ENCODE measurements at places on chromosomes 2 and 18.

GRCh38 chr2:3396920-3397559, 17.5 kb downstream of the TRAPPC12 start:
- no peak for DNase-seq

GRCh38 chr2:134466141-134466540, 212.3 kb downstream of the MGAT5 start:
- DNase-seq, result peak; percentile 81

DNA sequence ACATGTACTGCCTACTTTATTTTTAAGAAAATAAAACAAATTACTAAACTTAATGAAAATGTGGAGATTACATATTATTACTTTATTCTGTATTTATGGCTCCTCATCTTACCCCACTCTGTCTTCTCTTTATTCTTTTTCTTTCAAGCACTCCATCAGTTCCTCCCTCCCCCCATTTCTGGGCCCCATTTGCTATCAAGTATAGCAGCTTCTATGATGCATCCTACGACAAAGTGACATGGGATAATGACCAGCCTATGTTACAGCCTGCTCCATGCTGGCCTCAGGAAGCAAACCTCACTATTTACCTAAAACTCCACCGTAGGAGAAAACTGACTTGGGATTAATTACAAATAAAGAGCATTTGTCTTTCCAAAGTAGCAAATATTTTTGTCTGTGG, 58.8 kb downstream of the RND3 start:
- no peak for DNase-seq

DNA sequence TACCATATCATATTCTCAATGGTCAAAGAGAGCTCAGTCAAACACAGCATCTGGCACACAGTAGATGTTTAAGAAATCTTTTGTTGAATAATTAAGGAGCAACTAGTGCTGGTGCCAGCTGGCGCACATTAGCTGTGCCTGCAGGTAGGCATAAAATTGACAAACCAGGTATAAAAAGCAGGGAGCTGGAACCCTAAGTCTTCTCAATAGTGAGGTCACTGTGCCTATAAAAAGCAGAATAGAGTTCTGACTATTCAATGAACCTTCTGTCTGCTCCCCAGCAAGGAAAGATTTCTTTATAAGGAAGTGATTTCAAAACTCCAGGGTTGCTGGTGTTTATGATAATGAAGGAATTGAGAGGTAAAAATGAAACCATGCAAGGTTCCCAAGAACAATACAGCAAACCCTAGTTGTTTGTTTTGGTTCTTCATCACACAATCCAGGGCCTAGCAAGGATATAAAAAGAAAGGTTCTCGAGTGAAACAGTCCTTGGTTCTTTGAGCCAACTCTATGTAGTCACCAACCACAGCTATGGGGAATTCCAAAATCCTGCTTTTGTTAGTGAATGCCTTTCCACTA, 76.1 kb downstream of the THADA start:
- DNase-seq, result peak; percentile 6

- DNase-seq, result peak; percentile 24
These were observed at the start of gene MAPK4 for GRCh38 chr18:50559752-50560680. TSS of gene MAPK4 (plus strand) at chr18:50560087. CDS start at chr18:50663959, 103,872 bp downstream.

- no peak for DNase-seq
These were observed 2.0 kb downstream of the WDFY1 start for GRCh38 chr2:223943135-223943534.

- peak; percentile 70 for DNase-seq
These were observed 185.3 kb upstream of the ATP5MC3 start for GRCh38 chr2:175366815-175367214.

DNA sequence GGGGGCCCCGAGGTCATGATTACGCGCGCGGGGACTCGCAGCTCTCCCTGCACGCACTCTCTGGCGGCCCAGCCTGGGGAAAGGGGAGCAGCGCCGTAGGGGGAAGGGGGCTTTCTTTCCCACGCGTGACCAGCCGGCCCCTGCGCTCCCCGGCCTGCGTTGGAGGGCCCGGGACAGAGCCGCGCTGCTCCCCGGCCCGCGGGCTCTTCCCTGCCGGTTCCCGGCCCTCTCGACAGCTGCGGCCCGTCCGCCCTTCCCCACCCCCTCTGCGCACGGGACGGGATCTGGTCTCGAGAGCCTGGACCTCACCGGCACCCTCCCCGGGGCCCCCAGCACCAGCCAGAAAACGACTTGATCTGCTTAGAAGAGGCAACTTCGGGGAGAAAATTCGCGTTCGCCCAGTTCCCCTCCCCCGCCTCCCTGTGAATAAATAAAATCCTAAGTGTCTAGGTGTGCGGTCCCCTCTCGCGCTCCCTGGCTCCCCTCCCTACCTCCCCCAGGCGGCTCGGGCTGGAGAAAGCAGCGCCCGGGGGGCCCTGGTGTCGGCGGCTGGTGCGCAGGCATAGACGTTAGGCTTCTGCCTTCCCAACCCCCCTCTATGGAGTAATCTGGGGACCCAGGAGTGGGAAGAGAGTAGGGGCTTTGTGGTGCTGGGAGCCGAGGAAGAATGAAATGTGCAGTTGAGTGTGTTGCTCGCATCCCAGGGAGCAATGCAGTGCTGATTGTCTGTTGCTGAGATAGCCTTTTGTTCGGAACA, 803 bp upstream of the FIGN start:
- no peak for DNase-seq

GRCh38 chr2:146228466-146229058, 1616.3 kb upstream of the ACVR2A start:
- no peak for DNase-seq

DNA sequence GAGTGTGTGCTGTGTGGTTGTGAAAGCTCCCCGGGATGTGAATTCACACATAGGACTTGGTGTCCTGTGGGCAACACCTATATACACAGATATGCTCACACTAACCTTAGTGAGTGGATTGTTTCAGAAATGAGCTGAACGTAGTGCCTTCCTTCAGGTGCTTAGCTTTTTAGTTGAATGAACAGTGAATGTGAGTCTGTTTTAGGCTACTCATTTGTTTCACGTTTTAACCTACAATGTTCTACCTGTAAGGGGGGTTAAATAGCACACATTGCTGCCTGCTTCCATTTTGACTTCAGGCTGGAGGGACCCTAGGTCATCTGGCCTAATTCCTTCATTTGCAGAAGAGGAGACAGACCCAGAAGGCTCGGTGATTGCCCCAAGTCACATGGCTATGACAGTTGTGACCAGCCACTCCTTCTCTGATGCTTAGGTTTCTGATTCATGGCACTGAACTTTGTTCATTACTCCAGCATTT, 1.0 kb downstream of the PLEK start:
- DNase-seq, result no peak

- no peak for DNase-seq
These were observed 806.5 kb downstream of the TDRD15 start for GRCh38 chr2:21930226-21930625.

- DNase-seq, result no peak
These were observed 64.4 kb downstream of the ACOXL start for GRCh38 chr2:110796716-110797301.

GRCh38 chr2:223692191-223692947, 90.2 kb upstream of the SCG2 start:
- DNase-seq, result peak; percentile 30

- no peak for DNase-seq
These were observed 34.8 kb downstream of the C1D start for GRCh38 chr2:68027959-68028358.

GRCh38 chr2:173922760-173923159, 42.4 kb downstream of the SP3 start:
- DNase-seq, result no peak

GRCh38 chr2:193231634-193232033, 1036.9 kb upstream of the TMEFF2 start:
- DNase-seq, result no peak

DNA sequence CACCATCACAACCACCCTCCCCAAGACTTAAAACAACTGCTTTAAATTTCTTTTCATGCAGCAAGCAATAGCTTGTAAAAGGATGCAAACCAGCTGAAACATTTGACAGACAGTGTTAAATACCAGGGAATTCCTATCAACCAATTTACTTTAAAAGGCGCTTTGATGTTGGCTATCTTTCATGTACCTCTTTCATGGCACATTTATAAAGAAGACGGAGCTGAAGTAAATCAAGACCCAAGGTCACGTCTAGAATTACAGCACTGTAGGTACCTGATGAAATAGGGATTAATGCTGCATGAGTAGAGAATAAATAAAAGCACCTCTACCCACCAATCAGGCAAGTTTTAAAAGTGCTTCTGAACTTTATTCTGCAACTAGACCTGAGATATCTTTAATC, 78.9 kb downstream of the SRBD1 start:
- DNase-seq, result peak; percentile 34

DNA sequence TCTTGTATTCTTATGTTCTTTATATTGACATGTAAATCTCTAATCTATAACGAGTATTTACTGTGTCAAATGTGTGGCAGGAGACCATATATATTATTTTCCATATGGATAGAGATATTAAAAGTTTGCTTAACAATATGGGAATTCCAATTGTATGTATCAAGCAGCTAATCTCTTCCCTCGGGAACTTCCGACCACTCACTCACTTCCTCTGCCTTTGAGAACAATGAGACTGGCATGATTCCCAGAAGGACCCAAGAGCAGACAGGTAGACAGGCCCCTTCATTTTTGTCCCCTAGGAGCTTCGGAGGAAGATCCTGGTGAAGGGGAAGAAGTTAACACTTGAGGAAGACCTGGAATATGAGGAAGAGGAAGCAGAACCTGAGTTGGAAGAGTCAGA, 24.1 kb downstream of the PLCD4 start:
- peak; percentile 22 for DNase-seq

DNA sequence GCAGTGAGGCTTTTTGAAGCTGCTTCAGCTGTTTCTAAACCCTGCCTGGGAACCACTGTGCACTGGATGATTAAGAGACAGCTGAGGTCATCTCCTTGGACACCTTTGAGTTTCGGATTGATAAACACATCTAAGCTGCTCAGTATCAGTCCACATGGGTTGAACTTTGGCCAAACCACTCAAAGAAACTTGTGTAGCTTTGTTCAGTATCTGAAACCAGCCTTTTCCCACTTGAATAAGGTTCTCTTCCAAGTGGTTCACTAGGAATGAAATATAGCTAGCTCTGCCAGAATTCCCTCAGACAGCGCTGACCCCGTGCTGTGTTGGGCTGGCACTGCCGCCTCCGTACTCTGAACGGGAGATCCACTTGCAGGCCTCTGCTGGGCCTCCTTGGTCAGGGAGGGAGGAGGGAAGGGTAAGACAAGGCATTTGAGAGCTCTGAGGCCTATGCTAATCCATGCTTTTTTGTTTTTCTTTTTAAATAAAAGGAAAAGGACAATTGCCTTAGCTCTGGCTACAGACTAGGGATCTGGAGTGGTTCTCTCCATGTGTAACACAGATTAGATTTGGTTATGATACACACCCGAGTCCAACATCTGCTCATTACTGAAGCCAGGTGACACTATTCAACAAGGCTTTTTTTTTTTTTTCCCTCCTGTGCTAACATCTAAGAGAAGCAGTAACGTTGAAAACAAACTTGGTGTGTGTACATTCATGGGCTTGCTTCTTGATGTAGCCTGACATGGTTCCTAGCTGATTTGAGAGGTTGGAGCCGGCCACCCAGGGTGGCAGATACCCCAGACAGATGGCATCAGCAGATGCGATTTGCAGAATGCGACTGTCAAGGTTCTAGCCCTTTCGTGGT, 67.7 kb downstream of the NCK2 start:
- peak; percentile 89 for DNase-seq

- DNase-seq, result peak; percentile 24
These were observed 228.5 kb downstream of the TTC32 start for GRCh38 chr2:19673213-19673791.

DNA sequence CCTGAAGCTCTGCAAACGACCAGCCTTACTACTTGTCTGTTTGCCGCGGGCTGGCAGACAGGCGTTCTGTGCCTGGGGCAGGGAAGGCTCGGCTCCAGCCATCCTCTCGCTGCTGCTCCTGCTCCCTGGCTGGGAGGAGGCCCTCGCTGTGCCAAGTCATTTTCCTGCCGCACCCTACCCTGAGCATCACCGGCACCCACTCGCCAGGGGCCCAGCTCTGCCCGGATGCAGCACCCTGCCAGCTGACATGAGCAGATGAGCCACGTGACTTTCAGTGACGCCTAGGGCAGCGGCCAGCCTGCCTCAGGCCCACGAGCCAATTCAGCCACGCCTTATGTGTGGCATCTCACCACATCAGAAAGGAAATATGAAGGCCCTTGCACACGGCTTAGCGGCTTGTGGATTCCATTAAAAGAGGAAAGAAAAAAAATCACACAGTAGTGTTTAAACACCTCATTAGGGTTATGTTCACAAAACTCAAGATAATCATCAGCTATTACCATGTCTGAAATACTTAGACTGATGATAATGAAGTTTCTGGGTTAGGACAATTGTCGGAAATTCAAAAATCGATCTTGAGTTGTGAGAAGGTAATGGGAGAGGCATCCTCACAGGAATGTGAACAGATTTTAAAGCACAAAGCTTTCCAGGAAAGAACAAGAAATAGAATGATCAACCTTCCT, 250.5 kb downstream of the TWIST2 start:
- no peak for DNase-seq

- no peak for DNase-seq
These were observed 147.2 kb downstream of the SMAD7 start for GRCh38 chr18:48803518-48803917.

GRCh38 chr18:22163416-22164161, 5.8 kb upstream of the GATA6 start:
- DNase-seq, result no peak

- no peak for DNase-seq
These were observed 54.1 kb downstream of the ADNP2 start for GRCh38 chr18:80163183-80163582.

DNA sequence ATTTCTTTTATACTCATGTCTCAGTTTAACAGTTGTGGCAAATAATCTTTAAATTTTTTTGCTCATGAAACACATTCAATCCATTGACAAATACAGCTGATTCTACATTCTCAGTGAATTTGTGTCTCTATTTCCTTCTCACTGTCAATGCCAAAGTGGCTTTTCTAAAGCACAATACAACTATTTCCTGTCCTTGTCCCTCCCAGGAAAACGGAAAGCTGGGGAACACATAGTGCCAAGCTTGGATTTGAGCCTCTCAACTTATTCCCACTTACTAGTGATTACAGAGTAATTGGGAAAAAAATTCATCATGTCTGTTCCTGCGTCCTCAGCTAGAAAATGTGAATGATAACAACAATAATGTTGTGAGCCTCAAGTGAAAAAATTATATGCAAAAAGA, 899.7 kb upstream of the CDH2 start:
- no peak for DNase-seq

DNA sequence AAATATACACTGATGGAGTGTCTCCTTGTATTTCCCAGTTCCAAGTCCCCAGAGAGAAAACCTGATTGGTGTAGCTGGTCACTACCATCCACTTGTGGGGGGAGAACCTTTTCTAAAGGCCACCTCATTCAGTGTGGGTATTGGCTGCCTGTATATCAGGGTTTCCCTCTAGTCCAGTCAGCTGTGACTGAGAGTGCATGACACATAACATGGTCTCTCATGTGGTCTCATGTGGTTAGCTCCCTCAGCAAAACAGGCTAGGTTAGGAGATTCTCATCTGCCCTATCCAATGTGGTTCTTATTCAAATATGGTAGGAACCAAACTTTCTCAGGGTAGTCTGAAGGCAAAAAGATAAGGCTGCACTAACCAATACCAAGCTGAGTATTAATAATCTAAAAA, 4.1 kb upstream of the GORASP2 start:
- DNase-seq, result no peak

All from NCI-H2171 treated with DMSO at 0.1 percent for 48 hours (cell line).